ENCODE measurements at places on chromosomes 6 and 20.
A peak's percentile ranks its signal among the peaks of the same experiment; 100 is the strongest.

DNA sequence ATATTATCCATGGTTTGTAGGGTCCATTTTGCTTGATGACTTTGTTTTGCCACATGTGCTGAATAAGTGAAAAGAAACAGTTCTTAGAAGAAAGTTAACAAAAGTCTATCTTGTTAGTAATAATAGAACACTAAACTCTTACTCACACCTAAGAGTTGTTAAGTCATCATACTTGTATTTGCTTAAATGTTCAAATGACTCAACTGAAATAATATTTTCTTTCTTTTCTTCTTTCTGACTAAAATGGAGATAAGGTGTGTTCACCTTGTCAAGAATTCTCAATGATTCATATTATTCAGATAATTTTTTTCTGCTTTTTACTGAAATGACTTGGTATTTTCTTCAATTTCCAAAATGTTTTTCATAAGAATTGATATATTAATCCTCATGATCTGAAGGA lies 327.2 kb downstream of the HTR1B start:
- no peak for DNase-seq

DNA sequence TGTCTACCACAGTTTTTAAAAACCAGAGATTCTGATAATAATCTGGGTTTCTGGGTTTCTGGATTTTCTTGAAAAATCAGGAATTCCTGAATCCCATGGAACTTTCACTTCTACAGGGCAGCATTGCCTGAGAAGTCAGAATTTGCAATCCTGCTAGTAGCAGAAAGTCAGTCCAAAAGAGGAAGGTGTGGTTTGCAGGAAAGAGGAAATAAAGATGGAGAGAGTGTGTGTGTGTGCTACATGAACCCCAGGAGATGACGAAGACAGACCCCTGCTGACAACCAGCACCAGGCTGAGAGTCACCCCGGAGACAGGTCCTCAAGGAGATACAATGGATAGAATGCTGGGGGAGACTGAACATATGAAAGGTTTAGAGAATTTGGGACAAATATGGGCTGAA lies 44.9 kb downstream of the PRND start:
- DNase-seq = peak; percentile 52

- DNase-seq = no peak
Measured at GRCh38 chr6:154403788-154404187, 47.2 kb upstream of the IPCEF1 start.

DNA sequence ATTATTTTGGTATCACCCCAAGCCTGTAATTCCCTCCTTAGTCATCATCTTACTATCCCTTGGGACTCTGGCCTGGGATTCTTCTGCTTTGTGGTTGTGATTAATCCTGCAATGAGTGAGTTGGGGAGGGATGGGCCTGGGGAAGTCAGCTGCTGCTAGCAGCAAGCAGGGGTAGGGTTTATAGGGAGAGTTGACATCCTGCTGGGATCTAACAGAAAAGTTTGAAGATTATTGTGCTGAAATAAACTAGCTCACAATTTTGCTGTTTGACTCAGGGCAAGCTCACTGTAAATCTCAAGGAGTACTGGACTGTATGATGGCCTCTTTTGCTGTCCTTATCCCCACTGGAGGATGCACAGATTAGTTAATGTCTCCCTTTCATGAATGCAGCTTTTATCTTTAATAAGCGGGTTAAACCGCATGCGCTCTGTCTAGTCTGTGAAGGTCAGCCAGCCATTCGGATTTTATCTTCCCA lies 83.4 kb downstream of the JARID2 start:
- no peak for DNase-seq

- no peak for DNase-seq
Measured at GRCh38 chr6:38906582-38906981, 142.0 kb upstream of the GLP1R start.

GRCh38 chr20:25511183-25511582 lies 74.1 kb downstream of the NINL start:
- no peak for DNase-seq

GRCh38 chr6:40410821-40411220 lies 176.3 kb downstream of the LRFN2 start:
- DNase-seq = no peak

Data from germinal center (tissue), 1 donor.